GM23338 (cell line): ENCODE measurements at places on chromosomes 7 and 10.

GRCh38 chr10:77906951-77907421 lies 19.6 kb downstream of the DLG5 start:
- DNase-seq = no peak

DNA sequence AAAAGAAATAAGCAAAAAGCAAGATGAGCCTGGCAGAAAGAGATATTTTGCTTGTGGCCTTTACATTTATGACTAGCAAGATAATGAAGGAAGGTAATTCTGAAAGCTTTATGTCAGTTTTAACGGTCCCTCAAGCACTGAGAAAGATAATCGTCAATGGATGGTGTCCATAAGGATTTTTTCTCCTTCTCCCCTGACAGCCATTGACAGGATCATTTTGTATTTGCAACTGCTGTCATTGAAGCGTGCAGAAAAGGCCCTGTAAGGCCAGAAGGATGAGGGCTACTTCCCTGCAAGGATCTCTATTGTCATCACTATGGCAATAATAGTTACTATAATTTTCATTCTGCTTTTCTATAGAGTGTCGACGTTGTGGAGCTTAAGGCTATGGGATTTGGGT lies 994 bp upstream of the LRGUK start:
- DNase-seq = no peak

DNA sequence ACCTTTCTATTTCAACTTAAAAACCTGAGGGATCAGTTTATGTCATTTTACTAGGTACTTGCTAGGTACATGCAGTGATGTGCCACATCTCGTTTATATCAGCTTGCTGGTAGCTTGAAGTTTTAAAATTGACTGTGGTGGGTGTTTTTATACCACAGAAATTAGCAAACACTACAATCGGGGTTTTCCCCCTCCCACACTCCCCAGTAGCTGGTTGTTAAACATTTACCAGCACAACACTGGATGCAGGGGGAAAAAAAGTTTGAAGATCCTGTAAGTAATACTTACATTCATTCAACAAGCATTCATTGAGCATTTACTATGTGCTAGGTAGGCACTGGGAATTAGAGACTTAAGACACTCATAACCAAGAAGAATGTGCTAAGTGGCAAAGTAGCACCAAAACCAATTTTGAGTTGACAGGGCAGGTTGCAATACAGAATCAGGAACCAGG lies 32.6 kb downstream of the USP6NL start:
- no peak for DNase-seq

GRCh38 chr10:131685576-131685975 lies 215.2 kb upstream of the PPP2R2D start:
- DNase-seq = no peak

- DNase-seq = no peak
These were observed 69.6 kb upstream of the GRM8 start for GRCh38 chr7:127322351-127322750.

- no peak for DNase-seq
These were observed 41.7 kb downstream of the RGS10 start for GRCh38 chr10:119500821-119501220.

GRCh38 chr7:77674878-77675277 lies 21.4 kb upstream of the RSBN1L start:
- no peak for DNase-seq
